ENCODE measurements at places on chromosomes 7 and 10. TPM values are rescaled to one million over a fixed set of nuclear protein-coding genes. Genes with fewer than 3 reads are reported as not detected.

The LRRC17 gene
- 0.30 TPM for total RNA-seq

The ANKRD2 gene
- total RNA-seq: 3.1 TPM

The OR13A1 gene
- not detected for total RNA-seq

The NODAL gene
- not detected for total RNA-seq

The C10orf53 gene
- total RNA-seq: not detected

The ELMO1 gene
- 7.3 TPM for total RNA-seq

The OPN1SW gene
- total RNA-seq: not detected

The RHOBTB1 gene
- 16.5 TPM for total RNA-seq

The H2BK1 gene
- total RNA-seq: not detected

The ADCYAP1R1 gene
- total RNA-seq: not detected

The DDC gene
- not detected for total RNA-seq

The SPACDR gene
- 0.43 TPM for total RNA-seq

The MEPCE gene
- 30.9 TPM for total RNA-seq

The MSS51 gene
- 0.43 TPM for total RNA-seq

The FAM25A gene
- total RNA-seq: not detected

The CLRN3 gene
- not detected for total RNA-seq

The HOXA5 gene
- 7.5 TPM for total RNA-seq

The GJC3 gene
- not detected for total RNA-seq

The AFAP1L2 gene
- 0.06 TPM for total RNA-seq

The TRIP6 gene
- 75.8 TPM for total RNA-seq

The FANK1 gene
- total RNA-seq: 0.20 TPM
